HFFc6 (cell line): ENCODE measurements at places on chromosomes 11 and 22. TPM values are rescaled to one million over a fixed set of nuclear protein-coding genes. Genes with fewer than 3 reads are reported as not detected.

Gene SEZ6L
- total RNA-seq: not detected in 3 replicates

Gene FJX1
- total RNA-seq: 40.7 to 58.6 TPM (median 48.2 TPM) in 3 replicates

DNA sequence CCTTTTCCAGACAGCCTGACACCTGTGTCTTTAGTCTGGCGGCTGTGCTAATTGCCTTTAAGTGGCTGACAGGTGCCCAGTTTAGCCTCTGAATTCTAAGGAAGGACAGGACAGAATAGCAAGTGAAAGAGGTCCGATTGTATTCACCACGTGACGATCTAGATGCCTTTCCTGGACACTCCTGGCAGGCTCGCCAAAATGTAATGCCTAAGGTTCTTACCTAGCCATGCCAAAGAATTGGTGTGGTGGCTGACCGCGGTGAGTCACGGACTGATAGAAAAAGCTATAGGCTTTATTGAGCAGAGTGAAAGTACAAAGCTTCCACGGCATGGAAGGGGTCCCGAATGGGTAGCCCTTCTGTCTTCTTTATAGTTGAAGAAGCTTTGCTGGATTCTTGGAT, 26.7 kb downstream of the ANKRD42 start:
- no peak overlapping the region for H3K4me3 ChIP-seq
- no peak for DNase-seq
- peaks cover 8% of the 10 kb centered on the region; the same call in 1 of the 2 replicates for H3K4me1 ChIP-seq
- H3K27ac ChIP-seq: no peak overlapping the region
- H3K36me3 ChIP-seq: no peaks in the 10 kb centered on the region
- peaks cover 2% of the 10 kb centered on the region; the same call in 1 of the 2 replicates for H3K27me3 ChIP-seq

Gene OVOL1
- not detected in 3 replicates for total RNA-seq

Gene PDGFD
- 0.27 to 0.69 TPM (median 0.44 TPM) in 3 replicates for total RNA-seq

DNA sequence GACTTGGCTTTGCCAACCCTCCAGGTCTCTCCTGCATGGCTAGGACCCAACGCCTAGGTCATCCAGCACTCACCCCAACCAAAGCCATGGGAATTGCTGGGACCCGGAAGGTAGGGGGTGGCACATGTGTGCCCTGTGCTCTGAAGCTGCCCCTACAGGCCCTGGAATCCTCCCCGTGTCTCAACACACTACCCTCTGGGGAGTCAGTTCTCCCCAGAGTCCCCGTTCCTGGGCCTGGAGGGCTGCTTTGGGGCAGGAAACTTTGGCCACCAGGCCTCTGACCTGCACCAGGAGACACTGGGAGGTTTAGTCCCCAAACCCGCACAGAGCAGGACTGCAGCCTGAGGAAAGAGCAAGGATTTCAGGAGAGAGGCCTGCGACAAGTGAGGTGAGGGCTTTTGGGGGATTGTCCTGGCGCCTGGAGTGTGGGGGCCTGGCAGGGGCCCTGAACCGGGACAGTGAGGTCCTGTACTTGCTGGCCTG, 495 bp upstream of the IFITM1 start:
- H3K27ac ChIP-seq: peak overlapping the region; percentile 89
- peak overlapping the region; percentile 91 for H3K4me3 ChIP-seq
- H3K4me1 ChIP-seq: peaks cover 58% of the 10 kb centered on the region
- peaks cover 9% of the 10 kb centered on the region for H3K27me3 ChIP-seq
- no peak for DNase-seq
- peaks cover 8% of the 10 kb centered on the region; the same call in 1 of the 2 replicates for H3K36me3 ChIP-seq

DNA sequence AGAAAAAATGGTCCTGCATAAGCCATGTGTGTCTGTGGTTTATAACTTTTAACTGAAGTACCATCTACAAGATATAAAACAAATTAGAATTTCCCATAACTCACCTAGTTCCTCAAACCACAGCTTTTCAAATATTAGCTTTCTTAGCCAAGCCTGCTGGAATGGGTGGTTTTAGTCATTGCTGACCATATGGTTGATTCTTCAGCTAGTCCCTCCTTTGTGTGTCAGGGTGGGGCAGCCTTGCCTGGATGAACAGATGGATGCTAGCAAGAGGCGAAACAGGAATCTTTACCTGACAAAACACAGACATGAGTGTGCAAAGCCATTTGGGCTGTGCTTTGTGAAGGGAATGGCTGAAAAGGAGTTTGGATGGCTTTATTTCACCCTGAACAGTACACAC, 6.9 kb upstream of the B3GNT6 start:
- H3K4me1 ChIP-seq: no peaks in the 10 kb centered on the region; the same call in 1 of the 2 replicates
- H3K4me3 ChIP-seq: no peak overlapping the region
- peaks cover 13% of the 10 kb centered on the region for H3K27me3 ChIP-seq
- H3K27ac ChIP-seq: no peak overlapping the region
- no peaks in the 10 kb centered on the region for H3K36me3 ChIP-seq
- DNase-seq: no peak

DNA sequence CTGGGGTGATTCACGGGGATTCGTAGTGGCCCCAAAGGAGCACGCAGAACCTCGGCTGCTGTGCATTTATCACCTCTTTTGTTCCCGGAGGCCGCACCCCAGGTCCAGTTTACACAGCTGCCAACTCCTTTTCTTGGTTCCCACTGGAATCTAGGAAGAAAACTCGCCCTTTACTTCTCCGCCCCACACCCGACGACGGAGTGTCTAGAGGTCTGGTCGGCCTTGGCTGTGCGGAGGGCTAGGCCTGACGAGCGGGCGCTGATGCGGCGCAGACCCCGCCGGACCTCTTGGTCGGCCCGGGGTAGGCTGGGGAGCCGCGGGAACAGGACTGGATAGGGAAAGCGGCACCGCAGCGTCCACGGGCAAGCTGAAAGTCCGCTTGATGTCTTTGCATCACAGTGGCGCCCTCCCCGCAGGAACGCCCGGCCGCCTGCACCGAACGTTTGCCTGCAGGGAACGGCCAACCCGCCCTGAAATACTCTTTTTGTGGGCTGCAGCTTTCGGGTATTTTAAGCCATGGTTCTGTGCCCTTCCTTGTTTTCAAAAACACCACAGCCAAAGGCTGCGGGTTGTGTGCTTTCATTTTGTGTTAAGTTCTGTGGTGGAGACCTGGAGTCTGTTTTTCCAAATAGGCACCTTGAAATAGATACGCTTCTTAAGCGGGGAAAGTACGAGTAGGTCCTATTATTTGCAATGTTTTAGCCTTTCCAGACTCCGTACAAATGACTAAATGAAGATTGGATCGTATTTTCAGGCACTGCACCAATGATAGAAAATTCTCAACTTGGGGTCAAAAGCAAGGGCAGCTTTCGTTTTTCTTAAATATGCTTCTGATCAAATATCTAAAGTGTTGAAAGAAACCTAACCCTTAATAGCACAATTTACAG, 829 bp upstream of the ZBED5 start:
- H3K4me1 ChIP-seq: peaks cover 41% of the 10 kb centered on the region
- peak overlapping the region; percentile 99 for H3K27ac ChIP-seq
- peak overlapping the region; percentile 99 for H3K4me3 ChIP-seq
- H3K36me3 ChIP-seq: peaks cover 29% of the 10 kb centered on the region
- peak; percentile 45 for DNase-seq

GRCh38 chr11:112835591-112836255, 125.5 kb upstream of the NCAM1 start:
- no peak overlapping the region for H3K4me3 ChIP-seq
- H3K4me1 ChIP-seq: no peaks in the 10 kb centered on the region
- no peak for DNase-seq
- H3K27ac ChIP-seq: no peak overlapping the region
- H3K36me3 ChIP-seq: no peaks in the 10 kb centered on the region
- H3K27me3 ChIP-seq: no peaks in the 10 kb centered on the region

DNA sequence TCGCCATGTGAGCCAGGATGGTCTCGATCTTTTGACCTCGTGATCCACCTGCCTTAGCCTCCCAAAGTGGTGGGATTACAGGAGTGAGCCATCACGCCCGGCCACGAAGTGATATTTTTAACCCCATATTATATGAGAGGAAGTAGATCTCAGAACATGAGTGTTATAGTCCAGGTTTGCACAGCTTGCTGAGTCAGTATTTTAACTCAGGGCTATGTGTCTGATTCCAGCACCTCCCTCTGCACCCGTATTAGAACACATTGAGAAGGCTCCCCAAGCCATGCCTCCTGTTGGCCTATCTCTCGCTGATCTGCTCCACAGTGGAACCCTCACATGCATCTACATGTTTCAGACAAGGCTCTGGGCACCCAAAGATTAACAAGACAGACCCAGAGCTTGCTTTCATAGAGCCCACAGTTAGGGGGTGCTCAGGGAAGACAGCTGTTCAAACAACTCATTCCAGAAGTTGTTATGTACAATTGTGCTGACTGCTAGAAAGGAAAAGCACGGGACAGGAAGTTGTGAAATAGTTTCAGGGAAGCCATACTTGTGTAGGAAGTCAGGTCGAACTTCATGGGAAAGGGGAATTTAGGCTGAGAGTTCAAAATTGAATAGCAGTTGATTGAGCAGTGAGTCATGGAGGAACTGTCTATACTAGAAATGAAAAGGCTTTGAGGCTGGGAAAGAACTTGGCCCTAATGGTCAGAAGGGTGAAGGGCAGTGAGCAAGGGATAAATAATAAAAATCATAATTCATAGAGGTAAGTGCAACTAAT, 49.3 kb upstream of the CLPB start:
- H3K27me3 ChIP-seq: peaks cover 25% of the 10 kb centered on the region
- H3K36me3 ChIP-seq: no peaks in the 10 kb centered on the region
- peak; percentile 41 for DNase-seq
- H3K27ac ChIP-seq: peak overlapping the region; percentile 66
- peaks cover 17% of the 10 kb centered on the region for H3K4me1 ChIP-seq

DNA sequence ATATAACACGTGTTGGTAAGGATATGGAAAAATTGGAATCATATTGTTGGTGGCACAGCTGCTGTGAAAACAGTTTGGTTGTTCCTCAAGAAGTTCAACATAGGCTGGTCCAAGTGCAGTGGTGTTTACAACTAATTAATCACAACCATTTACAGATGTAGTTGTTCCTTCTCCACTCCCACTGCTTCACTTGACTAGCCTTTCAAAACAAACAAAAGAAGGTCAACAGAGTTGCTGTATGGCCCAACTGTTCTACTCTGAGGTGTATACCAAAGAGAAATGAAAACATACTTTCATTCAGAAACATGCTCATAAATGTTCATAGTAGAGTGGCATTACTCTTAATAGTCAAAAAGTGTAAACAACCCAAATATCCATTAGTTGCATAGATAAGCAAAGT, 36.6 kb upstream of the ACAT1 start:
- H3K4me3 ChIP-seq: no peak overlapping the region
- no peaks in the 10 kb centered on the region for H3K27me3 ChIP-seq
- no peak for DNase-seq
- H3K4me1 ChIP-seq: no peaks in the 10 kb centered on the region

Gene TMEM191B
- not detected in 3 replicates for total RNA-seq

Gene IL10RA
- not detected in 3 replicates for total RNA-seq
